Right forelimb (tissue), 1 donor: ENCODE measurements at places on chromosomes 2 and 18.
A peak's percentile ranks its signal among the peaks of the same experiment; 100 is the strongest.

- no peak for DNase-seq
Measured at GRCh38 chr18:63427558-63427957, 5.3 kb upstream of the VPS4B start.

DNA sequence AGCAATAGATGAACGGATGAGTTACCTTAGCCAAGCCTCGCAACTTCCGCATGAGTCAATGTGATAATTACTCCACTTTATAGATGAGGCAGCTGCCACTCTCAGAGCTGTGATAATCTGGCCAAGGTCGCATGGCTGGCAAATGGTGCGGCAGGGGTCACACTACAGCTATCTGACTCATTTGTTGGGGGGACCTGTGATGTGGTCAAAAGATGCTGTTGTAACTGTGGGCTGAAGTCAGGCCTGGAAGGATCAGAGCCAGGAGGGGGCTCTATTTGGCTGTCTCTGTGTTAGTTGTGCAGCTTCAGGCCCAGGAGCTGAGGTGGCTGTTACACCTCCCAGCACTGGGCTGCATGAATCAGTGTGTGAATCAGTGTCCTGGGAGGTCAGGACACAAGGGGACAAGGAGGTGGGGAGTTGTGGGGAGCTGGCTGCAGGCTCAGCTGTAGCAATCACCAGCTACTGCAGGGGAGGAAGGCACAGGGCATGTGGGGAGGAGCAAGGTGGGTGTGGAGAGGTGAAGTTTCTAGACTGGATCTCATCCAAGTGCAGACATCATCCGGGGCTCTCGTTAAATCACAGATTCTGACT lies 33.1 kb downstream of the NGEF start:
- DNase-seq = no peak

GRCh38 chr2:239811111-239811781 lies 213.9 kb downstream of the NDUFA10 start:
- peak; percentile 66 for DNase-seq

DNA sequence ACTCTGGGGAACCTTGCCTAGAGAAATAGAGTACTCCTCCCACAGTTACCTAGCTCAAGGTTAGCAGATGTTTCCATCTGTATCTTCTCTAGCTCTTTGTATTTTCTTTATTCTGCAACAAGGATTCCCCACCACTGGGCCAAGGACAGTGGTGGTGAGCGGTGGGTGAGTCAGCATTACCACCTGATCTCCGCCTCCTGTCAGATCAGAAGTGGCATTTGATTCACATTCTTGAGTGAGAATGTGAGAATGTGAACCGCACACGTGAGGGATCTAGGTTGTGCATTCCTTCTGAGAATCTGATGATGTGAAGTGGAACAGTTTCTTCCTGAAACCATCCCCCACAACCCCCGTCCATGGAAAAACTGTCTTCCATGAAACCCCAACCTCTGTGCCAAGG lies 9.0 kb downstream of the EPB41L3 start:
- DNase-seq = no peak

GRCh38 chr2:46813680-46814079 lies 101.9 kb downstream of the MCFD2 start:
- DNase-seq = no peak

DNA sequence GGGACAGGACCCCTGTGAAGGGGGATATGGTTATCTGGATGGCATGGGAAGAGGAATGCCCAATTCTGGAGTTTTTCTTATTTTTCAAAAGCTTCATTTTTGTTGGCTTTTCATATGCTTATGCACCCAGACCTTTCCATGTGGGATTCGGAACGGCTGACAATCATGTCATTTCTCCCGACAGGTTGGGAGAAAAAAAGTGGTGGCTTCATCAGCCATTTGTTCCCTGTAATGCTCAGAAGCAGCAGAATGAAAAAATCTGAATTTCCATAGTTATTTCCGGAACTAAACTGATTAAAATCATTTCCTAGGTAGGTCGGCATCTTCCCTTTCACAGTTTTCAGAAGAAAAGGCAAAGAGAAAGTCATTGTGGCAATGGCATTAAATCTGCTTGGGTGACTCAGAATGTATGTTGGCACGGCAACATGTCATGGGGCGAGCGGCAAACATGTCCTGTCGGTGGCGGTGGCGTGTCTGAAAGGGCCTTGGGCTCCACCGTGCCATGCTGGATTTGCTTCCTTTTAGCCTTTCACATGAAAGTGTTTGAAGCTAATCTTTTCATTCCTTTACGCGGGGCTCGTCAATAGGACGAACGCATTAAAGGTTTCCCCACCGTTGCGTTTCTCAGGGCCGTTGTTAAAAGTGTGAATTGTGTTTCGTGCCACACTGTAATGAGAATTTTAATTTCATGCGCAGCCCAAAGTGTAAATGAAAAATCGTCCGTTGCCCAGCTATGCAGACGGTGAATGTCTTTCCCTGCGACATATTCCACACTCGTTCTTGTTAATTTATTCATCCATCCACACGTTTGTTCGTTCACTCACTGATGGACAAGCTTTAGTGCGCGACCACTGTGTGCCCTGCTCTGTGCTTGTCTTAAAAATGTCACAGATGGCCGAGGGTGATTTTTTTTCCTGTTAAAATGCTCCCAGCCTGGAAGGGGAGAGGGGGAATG lies 18.5 kb downstream of the ACKR3 start:
- DNase-seq = no peak
